ELR (cell line): ENCODE measurements at places on chromosomes 12 and 14.

- no peak for DNase-seq
These were observed 1.7 kb downstream of the KLHDC2 start for GRCh38 chr14:49769581-49770211.

- no peak for DNase-seq
These were observed 28.3 kb downstream of the DYNC1H1 start for GRCh38 chr14:101992708-101993107.

- DNase-seq = no peak
These were observed 5.7 kb downstream of the CRADD start for GRCh38 chr12:93682846-93683261.

DNA sequence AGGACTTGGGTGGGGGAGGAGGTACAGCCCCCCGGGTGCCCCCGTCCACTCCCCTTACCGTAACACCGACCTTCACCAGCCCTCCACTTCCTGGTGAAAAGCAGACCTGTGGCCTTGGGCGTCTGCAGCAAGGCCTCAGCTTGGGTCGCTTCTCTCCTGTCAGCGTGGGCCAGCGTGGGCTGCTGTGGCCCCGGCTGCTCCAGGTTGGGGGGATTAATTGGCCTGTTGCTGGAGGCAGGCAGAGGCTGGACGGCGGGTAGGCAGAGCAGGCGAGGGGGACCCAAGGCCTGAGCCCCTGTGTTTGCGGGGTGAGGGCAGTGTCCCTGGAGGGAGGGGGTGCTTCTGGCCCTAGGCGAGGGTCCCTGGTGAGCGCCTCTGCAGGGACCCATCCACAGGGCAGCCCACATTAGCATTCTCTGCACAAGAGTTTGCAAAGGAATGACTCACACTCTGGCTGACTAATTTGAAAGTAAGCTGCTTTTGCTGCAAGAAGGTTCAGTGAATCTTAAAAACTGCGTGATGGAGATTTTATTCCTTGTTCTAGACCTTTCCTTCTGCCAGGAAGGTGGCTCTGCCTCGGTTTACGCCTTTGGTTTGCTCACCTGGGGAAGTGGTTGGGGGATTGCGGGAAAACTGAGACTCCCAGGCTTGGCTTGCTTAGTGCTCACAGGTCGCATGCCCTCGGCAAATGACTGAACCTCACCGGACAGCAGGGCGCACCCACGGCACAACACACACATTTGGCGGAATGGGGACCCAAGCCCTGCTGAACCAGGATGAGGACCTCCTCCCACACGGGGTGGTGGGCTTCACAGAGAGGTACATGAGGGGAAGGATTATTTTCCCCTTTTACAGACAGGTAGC lies 37.9 kb upstream of the DLK1 start:
- DNase-seq = peak; percentile 89

DNA sequence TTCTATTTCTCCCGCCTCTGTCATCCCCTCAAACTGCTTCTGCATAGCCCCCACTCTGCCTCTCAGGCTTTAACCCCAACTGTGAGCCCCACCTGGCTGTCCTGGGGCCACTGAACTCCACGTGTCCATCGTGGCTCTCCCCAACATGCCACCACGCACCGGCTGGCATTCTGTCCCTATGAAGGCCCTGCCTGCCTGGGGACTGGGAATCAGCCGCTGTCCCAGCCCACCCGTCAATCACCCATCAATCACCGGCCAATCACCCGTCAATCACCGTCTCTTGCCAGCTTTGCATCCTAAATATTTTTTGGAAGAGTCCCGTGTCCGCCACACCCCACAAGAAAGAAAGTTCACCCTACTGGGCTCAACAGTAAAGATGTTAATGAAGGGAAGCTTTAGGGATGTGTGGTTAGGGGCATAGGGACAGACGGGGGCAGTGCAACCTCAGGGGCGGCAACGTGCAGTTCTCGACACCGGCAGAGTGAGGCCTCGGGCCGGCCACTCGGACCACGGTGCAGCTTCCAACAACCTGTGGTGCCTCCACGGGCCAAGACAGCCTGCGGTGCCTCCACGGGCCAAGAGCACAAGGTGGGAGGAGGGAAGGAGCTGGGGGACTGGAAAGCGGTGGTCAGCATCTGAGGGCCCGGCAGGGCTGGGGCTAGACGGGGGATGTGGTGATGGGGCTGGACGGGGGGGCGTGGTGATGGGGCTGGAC lies 85.6 kb downstream of the GALNT9 start:
- no peak for DNase-seq

GRCh38 chr14:23494223-23494622 lies 24.7 kb downstream of the NGDN start:
- no peak for DNase-seq

GRCh38 chr12:58880639-58881038 lies 39.7 kb downstream of the LRIG3 start:
- no peak for DNase-seq

DNA sequence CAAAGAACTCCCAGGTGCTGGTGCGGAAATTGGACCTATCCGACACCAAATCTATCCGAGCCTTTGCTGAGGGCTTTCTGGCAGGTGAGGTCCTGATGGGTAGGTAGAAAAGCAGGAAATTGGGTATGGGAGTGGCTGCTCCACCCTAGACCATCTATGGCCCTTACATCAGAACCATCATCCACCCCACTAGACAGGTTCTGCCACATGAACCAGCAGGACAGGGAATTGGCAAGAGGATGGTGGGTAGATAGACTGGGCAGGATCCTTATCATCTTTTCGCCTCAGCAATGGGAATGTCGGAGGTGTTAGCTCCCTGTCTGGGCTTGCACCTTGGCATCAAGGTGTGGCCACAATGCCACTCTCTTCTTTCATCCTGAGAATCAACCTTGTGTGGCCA lies 23.5 kb downstream of the RDH12 start:
- no peak for DNase-seq

DNA sequence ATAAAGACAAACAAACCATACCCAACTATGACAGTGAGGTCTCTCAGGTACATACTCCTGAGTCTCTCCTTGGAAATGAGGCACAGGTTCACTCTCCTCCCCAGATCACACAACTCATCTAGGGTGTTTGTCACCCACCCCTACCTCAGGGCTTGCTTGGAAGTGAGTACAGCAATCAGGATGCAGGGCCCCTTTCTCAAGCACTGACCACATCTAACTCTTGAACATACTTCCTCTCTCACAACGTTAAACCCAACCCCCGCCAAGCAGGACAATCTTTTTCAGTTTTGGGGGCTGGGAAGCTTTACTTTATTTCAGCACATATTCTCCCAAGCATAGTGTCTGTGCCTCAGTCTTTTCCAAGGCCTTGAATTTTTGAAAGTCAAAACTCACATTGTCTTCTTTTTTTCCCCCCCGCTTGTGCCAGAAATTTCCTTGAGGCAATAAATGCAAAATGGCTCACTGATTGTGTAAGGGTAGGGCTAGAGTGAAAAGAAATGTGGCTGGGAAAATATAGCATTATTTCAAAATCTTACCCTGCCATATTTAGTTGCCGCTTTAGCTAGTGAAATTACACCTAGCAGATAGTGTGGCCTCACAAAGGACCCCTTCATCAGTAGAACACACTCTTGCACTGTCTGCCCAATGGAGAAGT lies 2.4 kb upstream of the GPR65 start:
- no peak for DNase-seq

GRCh38 chr12:96233168-96233567 lies 39.0 kb downstream of the ELK3 start:
- no peak for DNase-seq

DNA sequence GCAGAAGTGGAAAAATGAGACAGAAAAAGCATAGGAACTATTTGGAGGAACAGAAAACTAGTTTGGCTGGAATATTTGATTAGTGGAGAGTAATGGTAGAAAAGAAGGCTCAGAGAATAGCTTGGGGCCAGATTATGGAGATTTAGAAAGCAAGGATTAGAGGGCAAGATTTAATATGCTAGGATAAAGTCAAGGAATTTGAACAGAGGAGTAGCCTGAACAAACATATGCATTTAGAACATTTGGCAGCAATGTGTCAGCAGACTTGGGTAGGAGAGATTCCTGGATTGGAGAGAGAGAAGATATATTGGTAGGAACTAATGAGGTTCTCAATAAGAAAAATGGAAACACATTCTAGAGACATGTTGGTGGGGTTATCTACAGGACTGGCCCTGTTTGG lies 229.2 kb upstream of the PKP2 start:
- no peak for DNase-seq
